ENCODE measurements at places on chromosomes 1 and 21. TPM values are rescaled to one million over a fixed set of nuclear protein-coding genes. Genes with fewer than 3 reads are reported as not detected.

- DNase-seq = no peak
Observed at GRCh38 chr1:67404212-67404620, 26.0 kb downstream of the SERBP1 start.

The OR2G6 gene
- not detected for total RNA-seq

DNA sequence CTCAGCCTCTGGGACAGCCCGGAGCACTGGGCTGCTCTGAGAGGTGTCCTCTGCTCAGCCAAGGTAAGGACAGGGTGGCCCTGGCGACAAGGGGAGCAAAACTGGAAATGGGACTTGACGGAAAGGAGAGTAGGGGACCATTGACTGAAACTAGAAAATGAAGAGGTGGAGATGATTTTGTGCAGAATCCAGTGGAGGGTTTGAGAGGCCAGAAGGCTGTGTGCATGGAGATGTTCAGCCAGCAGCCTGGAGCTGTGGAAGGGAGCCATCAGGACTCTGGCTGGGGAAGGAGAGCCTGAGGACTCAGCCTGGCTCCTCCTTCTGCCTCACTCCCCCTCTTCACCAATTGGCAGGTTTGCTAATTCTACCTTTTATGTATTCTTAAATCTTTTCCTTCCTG is 114.2 kb downstream of the EDEM3 start:
- no peak for DNase-seq

- no peak for DNase-seq
Observed at GRCh38 chr1:223066415-223066814, 76.6 kb downstream of the TLR5 start.

DNA sequence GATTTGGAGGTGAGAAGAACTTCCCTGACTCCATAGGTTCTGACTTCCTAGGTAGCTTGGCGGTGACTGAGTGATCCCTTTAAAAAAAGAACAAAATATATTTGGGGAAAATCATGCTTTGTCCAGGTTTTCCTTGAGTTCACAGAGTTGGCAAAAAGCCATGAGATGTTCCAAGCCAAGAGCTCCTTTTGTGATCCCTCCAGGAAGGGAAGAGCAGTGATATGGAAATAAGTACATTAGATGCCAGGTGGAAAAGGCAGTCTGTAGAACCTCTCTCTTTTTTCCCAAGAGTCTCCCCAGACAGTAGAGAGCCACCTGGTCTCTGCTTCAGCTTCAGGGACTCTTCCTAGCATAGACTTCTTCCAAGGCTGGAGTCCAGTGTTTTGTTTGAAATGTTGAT is 10.2 kb downstream of the TLCD4 start:
- DNase-seq = no peak

The STMN1 gene
- 13.8 TPM for total RNA-seq

The MPL gene
- total RNA-seq = 16.6 TPM

Measured in T-helper 17 cell (primary cell).